ENCODE measurements at places on chromosomes 1 and 21.

- no peak for DNase-seq
Measured at GRCh38 chr1:167412072-167412471, 106.3 kb downstream of the CD247 start.

GRCh38 chr21:34135330-34135729 lies 62.0 kb downstream of the MRPS6 start:
- DNase-seq: no peak

GRCh38 chr1:156497078-156497742 lies 3.4 kb downstream of the MEF2D start:
- no peak for DNase-seq

- DNase-seq: no peak
Measured at GRCh38 chr1:181608948-181609347, 125.6 kb downstream of the CACNA1E start.

GRCh38 chr1:234602334-234603220 lies 7.4 kb downstream of the IRF2BP2 start:
- DNase-seq: peak; percentile 94

DNA sequence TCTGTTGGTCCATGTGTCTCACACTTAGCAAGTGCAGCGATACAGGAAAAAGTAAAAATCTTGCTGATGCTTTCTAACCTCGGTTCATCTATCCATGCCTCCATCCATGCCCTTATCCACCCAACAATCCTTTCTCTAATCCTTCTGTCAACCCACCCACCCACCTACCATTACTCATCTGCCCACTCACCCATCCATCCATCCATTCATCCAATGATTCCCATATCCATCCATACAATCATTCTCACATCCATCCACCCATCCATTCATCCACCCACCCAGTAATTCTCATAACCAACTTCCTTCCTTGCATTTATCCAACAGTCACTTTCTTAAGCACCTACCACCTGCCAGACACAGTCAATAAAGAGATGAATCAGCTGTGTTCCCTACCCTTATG lies 6.1 kb upstream of the IGSF21 start:
- no peak for DNase-seq

DNA sequence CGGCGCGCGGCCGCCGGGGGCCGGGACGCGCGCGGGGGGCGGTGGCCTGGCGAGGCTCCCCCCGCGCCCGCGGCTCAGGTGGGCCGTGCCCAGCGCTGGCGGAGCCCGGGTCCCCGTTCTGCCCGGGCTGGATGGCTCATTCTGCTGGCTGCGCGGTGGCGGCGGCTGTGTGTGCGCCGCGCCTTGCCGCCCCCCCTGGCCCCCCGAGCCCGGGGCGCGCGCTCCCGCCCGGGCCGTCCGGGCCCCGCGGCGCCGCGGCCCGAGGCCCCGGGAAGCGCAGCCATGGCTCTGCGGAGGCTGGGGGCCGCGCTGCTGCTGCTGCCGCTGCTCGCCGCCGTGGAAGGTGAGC lies at the start of gene EPHB2:
Gene EPHB2 (plus strand): TSS at position 139 of the 349 bp plus-strand sequence. CDS start 144 bp downstream, at position 283.
- no peak for DNase-seq

DNA sequence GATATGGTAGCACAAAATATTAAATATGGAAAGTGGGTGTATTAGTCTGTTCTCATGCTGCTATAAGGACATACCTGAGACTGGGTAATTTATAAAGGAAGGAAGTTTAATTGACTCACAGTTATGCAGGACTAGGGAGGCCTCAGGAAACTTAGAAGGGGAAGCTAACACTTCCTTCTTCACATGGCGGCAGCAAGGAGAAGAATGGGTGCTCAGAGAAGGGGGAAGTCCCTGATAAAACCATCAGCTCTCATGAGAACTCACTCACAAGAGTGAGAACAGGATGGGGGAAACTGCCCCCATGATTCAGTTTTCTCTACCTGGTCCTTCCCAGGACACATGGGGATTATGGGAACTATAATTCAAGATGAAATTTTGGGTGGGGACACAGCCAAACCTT lies 15.8 kb upstream of the BACE2 start:
- DNase-seq: peak; percentile 74

- DNase-seq: no peak
Measured at GRCh38 chr1:13701271-13701640, 1.3 kb downstream of the PRDM2 start.

- DNase-seq: no peak
Measured at GRCh38 chr1:99748419-99748818, 18.0 kb downstream of the FRRS1 start.

GRCh38 chr1:193242000-193242399 lies 55.6 kb upstream of the B3GALT2 start:
- no peak for DNase-seq

GRCh38 chr1:22814176-22815042 lies 103.8 kb downstream of the EPHB2 start:
- DNase-seq: no peak

DNA sequence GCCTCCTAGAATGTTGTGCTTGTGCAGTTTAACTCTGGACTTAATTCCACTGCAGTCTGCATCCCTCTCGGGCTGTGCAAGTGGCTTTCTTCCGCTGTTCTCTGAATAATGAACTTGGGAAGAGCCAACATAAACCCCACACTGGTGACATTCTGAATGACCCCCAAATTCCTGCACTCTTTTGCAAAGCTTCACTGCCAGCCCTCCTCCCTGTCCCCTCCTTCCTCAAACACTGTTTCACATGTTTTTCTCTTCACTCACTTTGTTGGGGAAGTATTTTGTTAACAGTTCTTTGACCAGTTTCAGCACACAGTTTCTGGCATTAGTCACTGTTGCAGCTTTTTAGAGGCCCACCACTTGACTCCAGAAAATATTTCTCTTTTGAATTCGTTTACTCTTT lies 39.7 kb downstream of the GNG12 start:
- peak; percentile 52 for DNase-seq

GRCh38 chr1:11617314-11617713 lies 36.9 kb downstream of the FBXO2 start:
- DNase-seq: no peak

GRCh38 chr1:2180297-2181245 lies 14.0 kb downstream of the FAAP20 start:
- no peak for DNase-seq

DNA sequence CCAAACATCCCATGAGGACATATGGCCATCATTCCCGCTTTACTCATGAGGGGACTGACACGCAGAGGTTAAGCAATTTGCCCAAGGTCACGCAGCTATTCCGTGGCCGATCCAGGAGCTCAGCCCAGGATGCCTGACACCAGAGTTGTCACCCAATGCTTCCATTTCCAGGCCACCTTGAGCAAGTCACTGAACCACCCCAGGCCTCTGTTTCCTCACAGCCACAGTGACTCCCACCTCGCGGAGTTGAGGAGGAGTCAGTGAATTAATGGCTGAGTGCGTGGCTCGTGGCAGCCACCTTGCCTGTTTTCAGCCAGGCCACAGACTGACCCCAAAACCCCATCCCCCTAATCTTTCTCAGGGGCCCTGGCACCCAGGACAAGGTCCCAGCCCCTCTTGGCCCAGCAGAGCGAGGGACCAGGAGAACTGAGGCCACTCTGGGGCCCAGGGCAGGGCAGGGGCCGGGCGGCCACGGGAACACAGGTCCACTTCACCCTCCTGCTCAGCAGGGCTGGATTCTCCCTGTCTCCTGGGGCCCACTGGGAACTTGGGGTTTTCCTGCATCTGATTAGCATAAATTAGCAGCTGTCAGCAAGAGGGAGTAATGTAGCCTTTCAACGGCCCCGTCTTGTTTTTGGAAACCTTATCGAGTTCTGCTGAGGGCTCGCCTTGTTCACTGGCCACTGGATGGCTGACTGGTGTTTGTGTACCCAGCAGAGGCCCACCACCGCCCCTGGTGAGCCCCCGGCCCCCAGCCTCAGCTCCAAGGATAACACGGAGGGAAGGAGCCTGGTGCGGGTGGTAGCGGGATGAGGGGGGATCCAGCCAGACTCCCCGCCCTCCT lies 19.7 kb upstream of the LAPTM5 start:
- DNase-seq: no peak

- no peak for DNase-seq
Measured at GRCh38 chr1:46173361-46173856, 1.5 kb upstream of the TSPAN1 start.

DNA sequence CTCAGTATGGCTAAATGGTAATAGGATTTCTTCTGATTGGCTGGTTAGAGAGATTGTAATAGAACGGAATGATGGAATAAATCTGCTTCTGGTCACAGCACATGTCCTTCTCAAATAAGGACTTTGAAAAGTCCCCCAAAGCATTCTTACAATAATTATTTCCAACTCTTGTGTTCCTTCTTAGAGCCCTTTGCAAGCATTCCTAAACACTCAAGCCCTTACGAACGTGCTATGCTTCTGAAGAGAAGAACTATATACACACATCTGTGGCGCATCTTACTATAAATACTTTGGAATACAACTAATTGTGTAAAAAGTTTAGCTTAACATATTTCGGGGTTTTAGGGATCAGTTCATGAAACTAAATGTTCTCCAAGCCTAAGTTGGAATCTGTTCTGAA lies 25.6 kb downstream of the CLIC4 start:
- DNase-seq: no peak

GRCh38 chr1:224175617-224176016 lies 7.4 kb upstream of the DEGS1 start:
- no peak for DNase-seq

DNA sequence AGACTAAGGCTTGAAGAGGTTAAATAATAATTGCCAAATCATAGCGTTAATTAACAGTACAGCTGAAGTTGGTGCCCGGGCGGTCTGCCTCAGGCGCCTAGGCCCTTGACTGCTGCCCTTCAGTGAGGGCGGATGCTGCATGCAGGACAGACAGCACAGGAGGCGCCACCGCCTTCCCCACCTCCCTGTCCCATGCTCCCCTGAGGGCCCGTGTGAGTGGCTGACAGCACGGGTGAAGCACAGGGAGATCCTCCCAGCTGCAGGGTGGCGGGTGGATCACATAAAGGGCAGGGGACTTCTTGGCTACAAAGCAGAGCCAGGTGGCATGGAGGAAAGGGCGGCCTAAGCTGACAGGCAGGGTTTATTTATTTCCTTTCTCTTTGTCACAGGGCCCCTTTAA lies 49.1 kb downstream of the DDX20 start:
- no peak for DNase-seq

DNA sequence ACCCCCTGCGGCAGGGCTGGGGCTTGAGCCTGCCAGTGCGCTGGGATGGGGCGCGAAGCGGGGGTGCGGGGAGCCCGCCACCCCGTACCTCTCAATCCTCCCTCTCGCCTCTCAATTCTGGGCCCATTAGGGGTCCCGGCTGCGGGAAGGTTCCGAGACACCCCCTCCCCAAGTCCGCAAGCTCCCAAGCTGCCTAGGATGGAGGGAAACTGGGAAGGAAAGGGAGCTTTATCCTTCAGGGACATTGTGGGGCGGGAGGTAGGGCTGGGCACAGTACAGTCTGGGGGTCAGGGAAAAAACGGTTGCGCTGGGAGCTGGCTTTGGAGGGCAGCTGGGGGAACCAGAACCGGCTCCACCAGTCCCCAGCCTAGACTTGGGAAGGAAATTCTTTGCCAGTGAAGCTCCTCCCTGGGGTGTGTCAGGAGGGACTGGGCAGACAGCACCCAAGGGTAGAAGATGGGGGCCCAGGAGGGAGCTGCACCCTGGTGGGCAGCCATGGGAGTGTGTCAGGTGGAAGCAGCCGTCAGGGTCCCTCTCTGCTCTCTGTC lies 904 bp downstream of the GJB3 start:
- DNase-seq: no peak

GRCh38 chr1:223017291-223017690 lies 125.8 kb downstream of the TLR5 start:
- no peak for DNase-seq

GRCh38 chr21:26403321-26403720 lies 169.8 kb downstream of the CYYR1 start:
- no peak for DNase-seq

DNA sequence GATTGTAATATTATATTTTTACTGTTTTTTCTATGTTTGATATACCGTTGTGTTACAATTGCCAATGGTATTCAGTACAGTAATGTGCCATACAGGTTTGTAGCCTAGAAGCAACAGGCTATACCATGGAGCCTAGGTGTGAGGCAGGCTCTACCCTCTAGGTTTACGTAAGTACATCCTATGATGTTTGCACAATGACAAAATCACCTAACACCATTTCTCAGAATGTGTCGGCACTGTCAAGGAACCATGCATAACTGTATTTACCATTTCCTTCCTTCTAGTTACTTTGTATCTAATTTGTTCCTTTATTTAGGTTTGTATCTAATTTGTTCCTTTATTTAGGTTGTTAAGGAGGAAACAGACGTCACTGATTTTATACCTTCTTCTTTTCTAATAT lies 9.9 kb downstream of the NPHP4 start:
- DNase-seq: no peak

DNA sequence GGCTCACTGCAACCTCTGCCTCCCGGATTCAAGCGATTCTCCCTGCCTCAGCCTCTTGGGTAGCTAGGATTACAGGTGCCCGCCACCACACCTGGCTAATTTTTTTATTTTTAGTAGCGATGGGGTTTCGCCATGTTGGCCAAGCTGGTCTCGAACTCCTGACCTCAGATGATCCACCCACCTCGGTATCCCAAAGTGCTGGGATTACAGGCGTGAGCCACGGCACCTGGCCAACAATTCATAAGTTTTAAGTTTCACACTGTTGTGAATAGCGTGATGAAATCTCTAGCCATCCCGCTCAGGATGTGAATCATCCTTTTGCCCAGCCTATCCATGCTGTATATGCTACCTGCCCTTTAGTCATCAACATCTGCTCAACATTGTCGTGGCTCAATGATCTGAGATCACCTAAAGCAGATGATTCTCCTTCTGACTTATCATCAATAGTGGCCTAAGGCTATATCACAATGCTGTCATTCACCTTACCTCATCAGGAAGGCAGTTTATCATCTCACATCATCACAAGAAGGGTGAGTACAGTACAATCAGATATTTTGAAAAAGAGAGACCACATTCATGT lies 2.6 kb downstream of the PFDN2 start:
- DNase-seq: peak; percentile 92

- DNase-seq: no peak
Measured at GRCh38 chr1:10368194-10368593, 30.7 kb upstream of the PGD start.

GRCh38 chr1:116036255-116036654 lies 59.9 kb downstream of the SLC22A15 start:
- DNase-seq: no peak

GRCh38 chr1:86352086-86352485 lies 44.0 kb downstream of the ODF2L start:
- no peak for DNase-seq

GRCh38 chr1:229621663-229622062 lies 4.3 kb downstream of the TAF5L start:
- no peak for DNase-seq

DNA sequence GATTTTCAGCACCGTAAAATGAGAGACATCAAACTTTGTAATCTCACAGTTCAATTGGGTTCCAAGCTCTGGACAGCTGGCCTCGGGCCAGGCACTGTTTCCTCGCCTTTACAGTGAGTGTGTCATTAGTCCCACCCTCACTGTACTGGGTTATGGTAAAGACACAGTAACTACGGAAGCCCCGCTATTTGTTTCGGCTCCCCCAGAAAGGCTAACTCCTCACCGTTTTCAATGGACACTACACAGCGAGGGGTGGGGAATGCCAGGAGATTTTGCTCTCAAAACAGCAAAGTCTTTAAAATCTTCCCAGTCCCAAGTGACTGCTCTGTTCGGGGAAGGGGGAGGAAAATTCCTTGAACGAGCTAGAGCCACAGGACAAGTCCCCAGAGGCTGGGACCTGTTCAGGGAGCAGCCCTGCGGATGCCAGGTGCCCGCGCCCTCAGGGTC lies 757 bp upstream of the SPSB1 start:
- DNase-seq: no peak
